ENCODE measurements at places on chromosomes 12 and 14.

- no peak for DNase-seq
These were observed 2.3 kb downstream of the PAPLN start for GRCh38 chr14:73239393-73240241.

DNA sequence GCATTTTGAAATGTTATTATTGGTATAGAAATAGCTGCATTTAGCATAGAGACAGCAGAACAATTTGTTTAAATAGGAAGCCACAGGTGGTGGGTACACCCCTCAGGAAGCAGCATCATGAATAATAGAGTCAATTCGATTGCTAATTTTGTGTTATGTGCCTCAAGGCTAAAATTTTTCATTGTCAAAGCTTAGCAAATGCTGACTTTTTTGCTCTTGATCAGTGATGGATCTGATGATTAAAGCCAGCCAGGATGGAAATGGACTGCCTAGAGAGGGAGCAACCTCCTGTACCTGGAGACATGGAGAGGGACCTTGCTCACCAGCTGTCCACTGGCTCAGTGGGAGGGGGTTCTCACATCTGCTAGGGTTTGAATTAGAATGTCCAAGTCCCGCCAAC is 4.5 kb upstream of the KRT8 start:
- DNase-seq, result no peak

DNA sequence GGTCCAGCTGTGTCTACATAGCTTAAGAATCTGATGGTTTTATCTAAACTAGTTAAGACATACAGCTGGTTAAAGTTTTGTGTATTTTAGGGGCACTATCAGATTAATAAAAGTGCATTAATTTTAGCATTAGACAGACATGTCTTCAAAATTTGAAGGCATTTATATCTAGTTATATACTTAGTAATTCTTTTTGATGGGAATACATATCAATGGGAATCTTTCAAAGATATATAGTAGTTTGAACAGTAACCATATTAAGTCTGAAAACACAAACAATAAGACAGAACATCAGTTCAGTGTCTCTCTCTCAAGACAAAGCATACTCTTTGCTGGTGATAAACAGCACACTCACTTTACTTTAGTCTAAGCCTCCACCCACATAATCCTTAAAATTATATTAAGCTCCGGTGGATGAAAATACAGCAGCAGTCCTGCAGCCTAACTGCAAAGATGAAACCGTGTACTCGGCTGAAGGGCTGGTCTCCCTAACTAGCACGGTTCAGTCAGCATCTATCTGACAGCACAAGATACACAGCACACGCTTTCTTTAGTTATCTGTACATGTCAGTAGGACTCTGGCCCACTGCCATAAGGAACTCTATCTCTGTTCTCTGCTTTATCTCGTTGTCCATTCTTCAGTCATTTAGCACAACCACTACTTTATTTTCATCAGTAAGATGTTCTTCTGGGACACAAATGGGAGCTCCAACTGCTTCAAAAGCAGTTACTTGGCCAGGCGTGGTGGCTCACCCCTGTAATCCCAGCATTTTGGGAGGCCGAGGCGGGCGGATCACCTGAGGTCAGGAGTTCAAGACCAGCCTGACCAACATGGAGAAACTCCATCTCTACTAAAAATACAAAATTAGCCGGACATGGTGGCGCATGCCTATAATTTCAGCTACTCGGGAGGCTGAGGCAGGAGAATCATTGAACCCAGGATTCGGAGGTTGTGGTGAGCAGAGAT is 80.5 kb downstream of the MED13L start:
- DNase-seq, result no peak

DNA sequence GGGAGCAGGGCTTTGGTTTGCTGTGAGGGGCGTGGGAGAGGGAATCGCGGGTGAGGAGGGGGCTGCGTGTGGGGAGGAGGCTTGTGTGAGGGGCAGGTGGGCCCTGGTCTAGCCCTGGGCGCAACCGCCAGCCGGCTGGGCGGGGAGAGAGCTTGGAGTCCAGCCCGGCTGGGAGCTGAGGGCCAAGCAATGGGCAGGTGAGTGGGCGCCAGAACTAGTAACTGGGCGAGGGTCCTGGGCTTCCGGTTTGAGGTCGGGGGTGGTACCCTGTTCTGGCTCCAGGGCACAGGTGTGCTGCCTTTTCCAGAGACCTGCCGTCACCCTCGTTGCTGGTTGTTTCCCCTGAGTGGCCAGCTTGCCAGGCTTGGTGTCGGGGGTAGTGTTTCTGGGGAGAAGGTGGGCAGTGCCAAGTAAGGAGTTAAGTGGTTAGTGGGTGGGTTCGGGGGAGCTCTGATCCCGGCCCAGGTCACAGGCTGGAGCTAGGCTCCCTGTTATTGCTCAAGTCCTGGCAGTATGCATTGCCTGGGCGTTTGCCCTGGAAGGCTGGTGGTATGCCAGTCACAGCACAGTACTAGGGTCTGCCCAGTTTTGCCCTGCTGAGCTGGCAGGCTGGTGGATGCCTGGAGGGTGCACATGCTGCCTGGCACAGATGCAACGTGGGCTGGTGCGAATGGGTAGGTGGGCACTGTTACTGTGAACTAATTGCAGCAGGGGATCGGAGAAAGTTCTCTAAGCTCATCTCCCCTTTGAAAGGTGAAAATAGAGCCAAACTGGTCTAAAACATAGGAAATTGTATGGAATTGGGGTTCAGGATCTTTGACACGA is 683 bp downstream of the CIPC start:
- DNase-seq, result no peak

GRCh38 chr12:5485454-5485853 is 53.5 kb downstream of the NTF3 start:
- DNase-seq, result no peak

DNA sequence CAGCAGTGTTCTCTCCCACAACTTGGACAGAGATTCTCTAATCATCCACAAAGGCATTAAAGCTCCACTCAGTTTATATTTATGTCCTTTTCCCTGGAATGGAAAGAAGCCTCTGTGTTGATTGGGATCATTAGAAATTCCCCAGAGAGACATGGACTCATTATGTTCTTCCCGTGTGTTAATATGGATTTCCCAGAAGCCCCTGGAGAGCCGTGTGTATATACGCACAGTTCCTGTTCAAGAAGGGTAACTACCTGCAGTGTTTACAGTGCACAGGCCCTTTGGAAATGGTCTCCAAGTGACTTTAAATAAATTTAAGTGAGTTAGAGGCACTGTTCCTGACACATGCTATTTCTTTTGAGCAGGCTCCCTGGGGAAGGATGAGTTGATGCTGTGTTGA is 428.0 kb upstream of the TMTC1 start:
- DNase-seq, result no peak

GRCh38 chr12:20805921-20806320 is 4.6 kb upstream of the SLCO1B3 start:
- DNase-seq, result no peak

- DNase-seq, result no peak
These were observed 556.6 kb downstream of the TRHDE start for GRCh38 chr12:72828662-72829324.

- DNase-seq, result no peak
These were observed 250.2 kb upstream of the OR4E1 start for GRCh38 chr14:21923820-21924219.
